ENCODE measurements at places on chromosomes 6 and 20. TPM values are rescaled to one million over a fixed set of nuclear protein-coding genes. Genes with fewer than 3 reads are reported as not detected.
A peak's percentile ranks its signal among the peaks of the same experiment; 100 is the strongest.

The OR2J1 gene
- total RNA-seq = not detected

- DNase-seq = no peak
Measured at GRCh38 chr20:53944796-53945195, 125.6 kb downstream of the BCAS1 start.

GRCh38 chr6:1384549-1385128 is 4.7 kb upstream of the FOXF2 start:
- DNase-seq = no peak

GRCh38 chr6:156699017-156699421 is 78.2 kb upstream of the ARID1B start:
- peak; percentile 89 for DNase-seq

DNA sequence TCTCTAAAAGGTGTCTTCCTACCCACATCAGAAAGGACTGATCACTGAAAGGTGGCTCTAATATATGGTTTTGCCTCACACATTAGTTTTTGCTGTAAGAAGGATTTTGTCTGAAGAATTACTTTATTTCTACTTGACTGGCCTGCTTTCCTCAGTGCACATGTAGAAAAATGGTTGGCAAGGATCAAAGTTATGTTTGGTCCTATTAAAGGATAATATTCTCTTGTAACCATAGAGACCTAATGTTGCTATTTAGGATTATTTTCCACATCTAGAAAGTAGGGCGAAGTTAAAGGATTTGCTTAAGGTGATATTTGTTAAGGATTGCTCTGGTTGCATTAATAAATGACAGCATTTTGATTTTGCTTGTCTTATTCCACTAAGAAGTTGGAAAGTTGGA is 40.7 kb downstream of the PHACTR2 start:
- no peak for DNase-seq

The RBM24 gene
- 1.4 TPM for total RNA-seq

- DNase-seq = no peak
Measured at GRCh38 chr6:139443231-139444112, 69.0 kb upstream of the CITED2 start.

- peak; percentile 59 for DNase-seq
Measured at GRCh38 chr20:32806356-32806755, 13.4 kb upstream of the MAPRE1 start.

The PRSS16 gene
- 3.8 TPM for total RNA-seq

The NCOA5 gene
- 24.9 TPM for total RNA-seq

GRCh38 chr6:157966589-157966977 is 15.1 kb upstream of the SYNJ2 start:
- DNase-seq = no peak

The TBXT gene
- not detected for total RNA-seq

The C6orf120 gene
- 17.0 TPM for total RNA-seq

DNA sequence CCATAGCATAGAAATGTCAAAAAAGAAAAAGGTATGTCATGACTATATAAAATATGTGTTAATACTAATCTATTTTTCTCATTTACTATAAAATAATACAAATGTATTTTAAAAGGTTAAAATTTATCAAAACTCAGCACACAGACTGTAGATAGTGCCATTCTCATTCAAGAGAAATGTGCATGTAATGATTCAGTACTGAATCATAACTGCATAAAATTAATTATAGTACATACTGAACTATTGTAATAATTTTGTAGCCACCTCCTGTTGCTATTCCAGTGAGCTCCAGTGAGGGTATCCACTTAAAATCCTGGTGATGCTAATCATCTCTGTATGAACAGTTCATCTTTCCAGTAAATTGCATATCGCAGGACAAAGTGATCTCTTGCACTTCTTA is 82.8 kb downstream of the HMGCLL1 start:
- DNase-seq = peak; percentile 26

GRCh38 chr6:43011207-43011606 is 2.5 kb downstream of the MEA1 start:
- no peak for DNase-seq

The CBLN4 gene
- total RNA-seq = not detected

GRCh38 chr6:138815797-138816528 is 20.1 kb downstream of the ECT2L start:
- no peak for DNase-seq

GRCh38 chr20:62370115-62370806 is 3.1 kb upstream of the LAMA5 start:
- no peak for DNase-seq

GRCh38 chr20:2151858-2152281 is 50.2 kb downstream of the STK35 start:
- DNase-seq = no peak

DNA sequence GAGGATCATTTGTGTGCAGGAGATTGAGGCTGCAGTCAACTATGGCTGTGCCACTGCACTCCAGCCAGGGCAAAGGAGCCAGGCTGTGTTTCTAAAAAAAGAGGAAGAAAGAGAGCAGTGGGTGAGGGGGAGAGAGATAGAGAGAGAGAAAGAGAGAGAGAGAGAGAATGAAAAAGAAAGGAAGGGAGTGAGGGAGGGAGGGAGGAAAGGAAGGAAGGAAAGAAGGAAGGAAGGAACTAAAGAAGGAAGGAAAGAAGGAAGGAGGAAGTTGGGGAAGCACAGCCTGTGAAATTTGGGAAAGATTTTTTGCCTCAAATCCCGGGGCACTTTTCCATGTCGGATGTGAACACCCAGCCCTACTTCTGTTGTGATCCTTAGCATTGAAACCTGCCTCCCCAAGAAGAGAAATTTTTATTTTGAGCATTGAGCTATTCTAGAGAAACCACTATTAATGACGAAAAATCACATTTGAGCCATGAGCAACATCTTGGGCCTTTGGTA is 57.8 kb downstream of the FOXA2 start:
- DNase-seq = no peak

The COL9A3 gene
- total RNA-seq = 10.8 TPM

- DNase-seq = no peak
Measured at GRCh38 chr6:170165085-170165470, 125.8 kb downstream of the DLL1 start.
